Activated CD8-positive, alpha-beta T cell treated with anti-CD3 and anti-CD28 coated beads for 36 hours (primary cell): ENCODE measurements at places on chromosomes 4 and X. TPM values are rescaled to one million over a fixed set of nuclear protein-coding genes. Genes with fewer than 3 reads are reported as not detected.

DNA sequence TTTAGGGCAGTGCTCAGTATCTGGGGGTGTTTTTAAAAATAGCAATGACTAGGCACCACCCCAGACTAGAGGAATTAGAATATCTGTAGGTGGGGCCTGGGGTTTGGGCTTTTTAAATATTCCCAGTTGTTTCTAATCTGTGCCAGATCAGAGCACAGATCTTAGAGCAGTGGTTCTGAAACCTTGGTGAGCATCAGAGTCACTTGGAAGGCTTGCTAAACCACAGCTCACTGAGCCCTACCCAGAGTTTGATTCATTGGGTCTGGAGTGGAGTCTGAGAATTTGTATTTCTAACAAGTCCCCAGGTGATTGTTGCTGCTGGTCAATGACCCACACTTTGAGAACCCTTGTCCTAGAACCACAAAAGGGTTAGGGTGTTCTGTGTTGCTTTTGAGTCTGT, 16.7 kb downstream of the HADH start:
- H3K27ac ChIP-seq, result no peak overlapping the region
- no peak for DNase-seq
- H3K27me3 ChIP-seq, result no peaks in the 10 kb centered on the region
- peaks cover 25% of the 10 kb centered on the region for H3K36me3 ChIP-seq
- peaks cover 34% of the 10 kb centered on the region for H3K4me1 ChIP-seq

- H3K4me3 ChIP-seq, result no peak overlapping the region
- H3K27ac ChIP-seq, result no peak overlapping the region
- no peaks in the 10 kb centered on the region for H3K27me3 ChIP-seq
These were observed 31.6 kb downstream of the MTHFD2L start for GRCh38 chr4:74189331-74190043.

DNA sequence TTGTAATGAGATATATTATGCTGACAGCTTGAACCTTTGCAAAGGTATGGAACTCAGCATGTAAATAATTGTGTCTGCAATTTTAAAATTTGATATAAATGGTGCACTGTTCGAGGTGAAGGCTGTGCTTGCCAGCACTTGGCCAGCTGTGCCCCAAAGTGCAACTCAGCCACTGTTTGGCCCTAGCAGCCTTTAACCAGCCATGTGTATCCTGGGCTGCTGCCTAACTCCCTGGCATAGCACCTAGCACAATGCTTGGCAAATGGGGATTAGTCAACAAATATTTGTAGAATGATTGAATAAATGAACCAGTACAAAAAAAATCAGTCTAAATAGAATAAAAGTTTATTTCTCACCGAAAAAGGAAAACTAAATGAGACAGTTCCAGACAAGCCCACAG, 83.8 kb upstream of the ZIC3 start:
- no peaks in the 10 kb centered on the region for H3K36me3 ChIP-seq
- no peak overlapping the region for H3K4me3 ChIP-seq
- no peaks in the 10 kb centered on the region for H3K4me1 ChIP-seq
- no peak overlapping the region for H3K27ac ChIP-seq
- no peak for DNase-seq

DNA sequence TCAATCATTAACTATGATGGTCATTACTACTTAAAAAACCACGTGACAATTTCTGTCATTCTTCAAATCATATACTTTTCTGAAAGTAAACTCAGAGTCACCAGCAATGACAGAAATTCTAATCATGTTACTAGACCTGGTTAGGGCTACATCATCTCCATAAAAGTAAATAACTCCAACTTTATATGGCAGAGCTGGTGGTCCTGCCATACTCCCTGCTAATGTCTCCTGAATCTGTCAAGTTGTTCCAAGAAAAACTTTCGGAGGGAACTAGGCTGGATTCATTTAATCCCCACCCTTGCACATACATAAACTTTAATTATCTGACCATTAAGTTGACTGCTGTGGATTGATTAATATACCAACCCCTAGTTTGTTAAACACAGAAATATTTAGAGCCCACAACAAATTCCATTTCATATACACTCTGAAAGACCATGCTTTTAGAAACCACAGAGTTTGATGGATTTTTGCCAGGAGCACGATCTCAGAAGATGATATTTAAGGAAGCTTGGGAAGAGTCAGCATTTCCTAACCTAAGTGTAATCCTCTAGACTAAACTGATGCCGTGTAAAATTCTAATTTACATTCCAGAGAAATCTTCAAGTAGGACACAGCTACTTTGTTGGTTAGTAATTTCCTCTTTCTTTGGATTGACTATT, 577.0 kb downstream of the FAT4 start:
- H3K27me3 ChIP-seq, result no peaks in the 10 kb centered on the region
- DNase-seq, result no peak
- H3K27ac ChIP-seq, result no peak overlapping the region
- no peaks in the 10 kb centered on the region for H3K36me3 ChIP-seq

The FANCB gene
- total RNA-seq, result 12.5 TPM

The DIPK2B gene
- total RNA-seq, result not detected

The MEPE gene
- not detected for total RNA-seq

The MAGEB3 gene
- not detected for total RNA-seq
